T-helper 17 cell (primary cell): ENCODE measurements at places on chromosomes 6 and 20. TPM values are rescaled to one million over a fixed set of nuclear protein-coding genes. Genes with fewer than 3 reads are reported as not detected.

Gene HRH3
- total RNA-seq, result not detected

Gene CAGE1
- total RNA-seq, result 0.57 TPM

Gene TSHZ2
- 29.1 TPM for total RNA-seq

Gene EPPIN
- total RNA-seq, result not detected

Gene BCAS4
- total RNA-seq, result 8.5 TPM

Gene PSORS1C2
- total RNA-seq, result not detected

Gene TOX2
- 1.7 TPM for total RNA-seq

Gene TRIM40
- 3.5 TPM for total RNA-seq

- DNase-seq, result no peak
These were observed 11.0 kb downstream of the RMND1 start for GRCh38 chr6:151440930-151441329.

- no peak for DNase-seq
These were observed 6.4 kb downstream of the DLK2 start for GRCh38 chr6:43448916-43449315.

DNA sequence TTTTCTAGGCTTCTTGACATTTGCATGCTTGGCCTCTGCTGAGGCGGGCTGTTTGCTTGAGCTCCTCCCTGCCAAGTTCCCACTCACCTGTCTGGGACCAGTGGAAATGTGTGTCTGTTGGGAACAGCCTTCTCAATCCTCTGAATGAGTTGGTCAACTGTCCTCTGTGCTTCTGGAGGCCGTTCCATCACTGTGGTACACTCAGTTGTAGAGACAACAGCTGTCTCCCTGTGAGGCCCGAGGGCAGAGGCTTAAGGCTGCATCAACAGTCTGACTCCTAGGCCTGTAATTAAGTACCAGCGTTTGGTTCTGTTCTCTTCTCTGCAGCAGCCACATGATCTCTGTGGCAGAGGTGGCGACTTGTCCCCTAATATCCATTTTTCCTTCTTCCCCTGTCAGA is 110.9 kb downstream of the CDC5L start:
- DNase-seq, result no peak

DNA sequence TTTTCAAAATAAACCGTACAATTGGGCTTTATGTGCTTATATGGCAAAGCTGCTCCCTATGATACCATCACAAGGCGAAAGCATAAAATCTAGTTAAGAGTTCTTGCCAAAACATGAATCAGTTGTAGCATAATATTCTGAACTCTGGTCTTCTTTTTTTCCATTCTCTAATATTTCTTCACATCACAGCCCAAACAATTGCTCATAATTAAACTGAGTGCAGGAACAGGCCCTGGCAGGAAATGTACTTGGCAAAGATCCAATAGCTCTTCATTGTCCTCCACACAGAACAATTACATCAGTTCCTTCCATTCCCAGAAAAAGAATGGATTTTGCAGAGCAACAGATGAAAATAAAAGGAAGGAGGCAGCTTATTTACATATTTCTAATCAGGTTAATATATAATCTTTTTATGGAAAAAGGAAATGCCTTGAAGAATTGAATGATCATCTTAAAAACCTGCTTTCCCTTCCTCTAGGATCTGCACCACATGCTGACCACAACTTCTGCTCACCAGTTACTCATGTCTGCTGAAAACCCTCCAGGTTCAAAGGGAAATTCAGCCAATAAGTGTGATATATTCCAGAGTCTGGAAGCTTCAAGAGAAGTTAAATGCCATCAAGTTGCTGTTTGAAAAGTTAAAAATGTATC is 123.3 kb upstream of the COL21A1 start:
- DNase-seq, result no peak

DNA sequence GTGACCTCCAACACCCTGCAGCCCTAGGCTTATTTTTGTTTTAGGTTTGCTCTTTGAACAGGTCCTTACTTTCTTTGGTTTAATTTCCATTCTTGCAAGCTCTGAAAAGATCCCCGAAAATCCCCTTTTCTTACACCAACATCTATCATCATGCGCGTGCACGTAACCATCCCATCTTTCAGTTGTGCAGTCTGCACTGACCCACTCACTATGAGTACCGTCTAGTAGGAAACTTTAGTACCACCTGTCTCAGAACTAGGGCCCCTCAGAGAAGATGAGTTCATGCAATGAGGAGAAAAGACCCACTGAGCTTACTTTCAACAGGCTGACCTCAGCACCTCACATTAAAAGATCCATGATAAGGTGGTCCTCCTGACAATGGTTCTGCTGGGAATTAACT is 120.6 kb upstream of the AGPAT4 start:
- DNase-seq, result no peak

- peak; percentile 25 for DNase-seq
These were observed 107.4 kb downstream of the SULF2 start for GRCh38 chr20:47677635-47678453.

- DNase-seq, result no peak
These were observed 20.8 kb downstream of the ZFAND3 start for GRCh38 chr6:37840143-37840939.

GRCh38 chr20:4435225-4435624 is 286.5 kb upstream of the PRND start:
- DNase-seq, result no peak

GRCh38 chr6:115830895-115831294 is 229.8 kb downstream of the FRK start:
- DNase-seq, result no peak

DNA sequence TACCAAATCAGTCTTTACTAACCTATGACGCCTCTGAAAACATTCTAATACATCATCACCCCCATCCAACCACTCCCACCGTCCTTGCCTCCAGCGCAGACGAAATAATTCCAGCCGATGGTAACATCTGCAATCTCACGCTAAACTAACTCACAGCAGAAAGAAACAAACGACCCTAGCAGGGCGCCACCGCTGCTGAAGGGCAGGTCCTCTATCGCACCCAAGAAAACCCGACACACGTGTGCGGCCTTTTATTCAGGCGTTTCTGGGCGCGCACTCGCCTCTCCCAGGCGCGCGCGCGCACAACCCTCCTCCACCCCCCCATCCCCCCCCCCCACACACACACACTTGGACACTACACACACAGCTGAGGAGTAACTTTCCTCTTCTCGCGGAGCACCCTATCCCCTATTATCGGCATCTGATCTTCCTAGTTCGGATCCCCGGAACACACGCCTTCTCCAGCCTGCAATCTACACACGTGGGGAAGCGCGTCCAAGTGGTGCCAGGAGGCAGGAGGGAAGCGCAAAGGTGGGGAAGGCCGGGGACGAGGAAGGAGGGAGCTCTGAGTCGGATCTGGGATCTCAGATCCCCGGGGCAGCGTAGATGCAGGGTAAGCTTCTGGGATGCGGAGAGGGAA is 1.4 kb downstream of the GFOD1 start:
- DNase-seq, result no peak

DNA sequence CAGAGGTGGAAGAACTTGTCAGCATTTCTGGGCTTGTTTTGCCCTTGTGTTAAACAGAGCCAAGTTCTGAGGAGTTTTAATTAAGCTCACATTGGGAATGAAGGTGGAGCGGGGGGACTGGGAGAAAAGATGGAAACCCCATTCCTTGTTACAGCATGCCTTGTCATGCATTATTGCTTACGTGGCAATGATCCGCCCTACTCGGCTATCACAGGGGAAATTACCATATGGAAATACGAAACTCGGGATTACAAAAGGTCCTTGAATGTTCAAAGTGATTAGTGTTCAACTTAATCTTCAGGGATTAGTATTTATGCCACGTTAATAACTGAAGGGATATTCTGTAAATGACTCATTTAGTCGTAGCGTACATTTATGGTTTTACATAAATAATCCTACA is 86.4 kb downstream of the MAP3K7 start:
- no peak for DNase-seq

DNA sequence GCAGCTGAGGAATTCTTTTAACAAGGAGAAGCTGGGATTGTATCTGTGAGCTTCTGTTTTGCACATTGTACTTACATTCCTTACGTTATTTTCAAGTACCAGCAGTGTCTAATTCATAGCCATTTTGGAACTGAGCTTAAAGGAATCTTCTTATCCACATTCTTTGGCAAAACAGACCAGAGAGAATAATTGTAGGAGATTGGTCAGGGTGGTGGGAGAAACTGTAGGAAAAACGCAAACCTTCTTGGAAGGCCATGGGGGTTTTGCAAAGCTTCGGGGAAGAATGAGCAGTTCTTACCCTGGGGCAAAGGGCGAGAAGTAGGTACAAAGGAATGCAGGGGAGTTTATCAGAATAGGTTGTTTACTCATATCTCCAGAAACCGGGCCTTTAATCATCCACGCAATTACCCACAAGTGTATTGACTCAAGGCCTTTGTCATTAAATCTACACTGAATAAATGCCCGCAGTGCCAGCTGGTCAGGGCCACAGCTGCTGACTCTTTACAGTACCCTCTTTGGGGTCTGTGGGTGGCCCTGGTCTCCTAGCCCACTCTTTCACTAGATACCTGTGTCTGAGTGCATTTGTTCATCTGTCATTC is 39.6 kb upstream of the SPTLC3 start:
- DNase-seq, result no peak

DNA sequence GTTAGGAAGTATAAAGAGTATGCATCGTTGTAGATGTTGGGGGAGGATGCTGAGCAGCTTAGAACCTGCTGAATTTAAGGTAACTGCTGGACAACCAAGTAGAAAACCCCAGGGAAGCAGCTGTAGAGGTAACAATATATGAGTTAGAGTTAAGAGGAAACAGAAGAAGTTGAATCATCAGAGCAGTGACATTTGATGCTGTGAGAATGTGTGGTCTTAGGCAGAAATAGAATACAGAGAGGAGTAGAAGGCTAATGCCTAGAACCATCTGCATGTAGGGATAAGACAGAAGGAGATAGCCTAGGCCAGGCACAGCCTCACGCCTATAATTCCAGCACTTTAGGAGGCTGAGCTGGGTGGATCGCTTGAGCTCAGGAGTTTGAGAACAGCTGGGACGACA is 22.6 kb upstream of the DYNLRB1 start:
- DNase-seq, result no peak

DNA sequence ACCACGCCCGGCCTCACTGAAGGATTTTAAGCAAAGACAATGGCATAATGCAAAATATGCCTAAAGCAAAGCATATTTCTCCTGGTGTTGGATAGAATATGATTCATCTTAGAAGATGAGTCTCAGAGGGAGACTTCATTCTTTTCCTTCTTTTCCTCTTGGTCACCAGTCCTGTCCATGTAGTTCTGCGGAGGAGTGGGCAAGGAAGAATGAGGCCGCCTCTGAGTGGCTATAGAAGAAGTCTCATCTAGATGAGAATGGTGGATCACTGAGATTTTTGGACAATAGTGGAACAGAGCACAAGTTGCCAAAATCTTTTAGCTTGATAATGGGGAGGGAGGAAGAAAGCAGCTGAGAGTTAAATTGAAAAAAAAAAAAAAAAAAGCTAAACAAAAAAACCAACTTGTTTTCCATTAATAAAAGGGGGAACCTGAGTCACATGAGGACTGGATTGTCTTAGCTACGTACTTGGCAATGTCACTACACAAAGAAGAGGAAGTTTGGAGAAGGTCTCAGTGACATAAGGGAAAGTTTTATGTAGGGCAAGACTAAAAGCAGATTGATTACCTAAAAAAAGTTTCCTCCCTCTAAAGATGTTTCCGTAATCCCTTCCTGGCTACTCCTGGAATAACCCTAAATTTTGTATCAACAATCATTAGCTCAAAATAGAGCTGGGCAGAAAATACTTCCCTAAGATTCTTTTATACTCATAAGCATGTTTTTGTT is 6.0 kb downstream of the CD83 start:
- no peak for DNase-seq
